HuH-7.5 (cell line): ENCODE measurements at places on chromosomes 12 and 14.

- no peak for DNase-seq
Observed at GRCh38 chr12:115079760-115080159, 395.8 kb upstream of the TBX3 start.

DNA sequence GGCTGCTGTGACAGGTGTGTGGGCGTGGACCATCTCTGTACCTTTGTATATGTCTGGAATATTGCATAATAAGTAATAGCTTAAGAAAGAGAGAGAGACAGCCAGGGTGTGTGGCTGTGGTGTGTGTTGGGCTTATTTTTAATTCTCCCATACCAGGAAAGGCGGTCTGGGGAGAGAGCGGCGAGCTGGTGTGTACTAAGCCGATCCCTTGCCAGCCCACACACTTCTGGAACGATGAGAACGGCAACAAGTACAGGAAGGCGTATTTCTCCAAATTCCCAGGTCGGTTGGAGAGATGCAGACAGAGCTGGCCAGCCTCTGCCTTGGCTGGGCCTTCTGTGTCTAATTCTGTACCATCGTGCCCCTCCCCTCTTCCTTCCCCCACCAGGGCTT is 63.9 kb downstream of the AACS start:
- no peak for DNase-seq

DNA sequence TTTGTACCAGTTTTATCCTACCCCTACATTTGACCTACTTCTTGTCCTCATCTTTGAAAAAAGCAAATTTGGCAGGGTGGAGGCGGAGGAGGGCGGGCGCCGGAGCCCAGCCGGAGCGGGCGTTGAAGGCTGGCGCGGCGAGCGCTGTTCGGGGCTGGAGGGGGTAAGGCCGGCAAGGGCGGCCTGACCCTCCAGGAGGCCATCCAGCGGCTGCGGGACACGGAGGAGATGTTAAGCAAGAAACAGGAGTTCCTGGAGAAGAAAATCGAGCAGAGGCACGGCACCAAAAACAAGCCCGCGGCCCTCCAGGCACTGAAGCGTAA is 27.2 kb downstream of the FBXO34 start:
- no peak for DNase-seq

DNA sequence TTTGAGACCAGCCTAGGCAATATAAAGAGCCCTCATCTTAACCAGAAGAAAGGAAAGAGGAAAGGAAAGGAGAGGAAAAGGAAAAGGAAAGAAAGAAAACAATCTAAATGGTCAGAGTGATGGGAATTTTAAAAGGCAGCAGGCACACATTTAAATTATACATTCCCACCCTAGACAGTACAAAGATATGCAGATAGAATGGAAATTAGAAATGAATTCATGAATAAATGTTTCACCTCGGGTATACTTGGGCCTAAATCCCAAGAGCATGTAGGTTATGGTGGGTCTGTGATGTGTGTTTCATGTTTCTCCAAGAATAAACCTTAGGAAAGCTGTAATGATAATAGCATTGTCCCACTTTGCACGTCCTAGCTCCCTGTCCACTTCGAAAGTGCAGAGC is 104.6 kb upstream of the SLCO1C1 start:
- DNase-seq: no peak

GRCh38 chr14:81684696-81685095 is 151.0 kb upstream of the SEL1L start:
- DNase-seq: no peak

DNA sequence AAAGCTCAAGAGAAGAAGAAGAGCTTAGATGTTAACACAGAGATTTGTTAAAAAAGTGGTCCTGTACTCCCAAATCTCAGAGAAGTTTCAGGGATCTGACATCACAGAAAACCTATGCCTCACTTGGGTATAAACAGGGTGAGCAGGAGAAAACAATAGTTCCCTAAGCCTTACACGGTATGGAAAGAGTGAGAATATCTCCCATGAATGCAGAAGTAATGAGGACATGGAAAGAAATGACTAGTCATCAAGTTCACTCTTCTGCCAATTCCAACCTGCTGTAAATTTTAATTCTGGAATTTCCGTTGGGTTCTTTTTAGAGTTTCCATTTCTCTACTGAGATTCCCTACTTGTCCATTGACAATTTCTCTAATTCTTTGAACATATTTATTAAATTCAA is 6.2 kb upstream of the PTGER2 start:
- DNase-seq: no peak

DNA sequence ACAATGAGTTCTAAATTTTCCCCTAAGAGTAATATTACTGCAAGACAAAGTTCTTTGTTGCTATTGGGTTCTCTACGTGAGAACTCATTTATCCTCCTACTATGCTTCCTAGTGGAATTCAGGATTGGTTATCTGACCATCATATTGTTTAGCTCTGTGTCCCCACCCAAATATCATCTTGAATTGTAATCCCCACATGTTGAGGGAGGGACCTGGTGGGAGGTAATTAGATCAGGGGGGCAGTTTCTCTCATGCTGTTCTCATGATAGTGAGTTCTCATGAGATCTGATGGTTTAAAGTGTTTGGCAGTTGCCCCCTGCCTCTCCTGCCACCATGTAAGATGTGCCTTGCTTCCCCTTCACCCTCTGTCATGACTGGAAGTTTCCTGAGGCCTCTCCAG is 36.6 kb downstream of the GLIPR1L2 start:
- no peak for DNase-seq
